ENCODE measurements at places on chromosomes 1 and 21.

DNA sequence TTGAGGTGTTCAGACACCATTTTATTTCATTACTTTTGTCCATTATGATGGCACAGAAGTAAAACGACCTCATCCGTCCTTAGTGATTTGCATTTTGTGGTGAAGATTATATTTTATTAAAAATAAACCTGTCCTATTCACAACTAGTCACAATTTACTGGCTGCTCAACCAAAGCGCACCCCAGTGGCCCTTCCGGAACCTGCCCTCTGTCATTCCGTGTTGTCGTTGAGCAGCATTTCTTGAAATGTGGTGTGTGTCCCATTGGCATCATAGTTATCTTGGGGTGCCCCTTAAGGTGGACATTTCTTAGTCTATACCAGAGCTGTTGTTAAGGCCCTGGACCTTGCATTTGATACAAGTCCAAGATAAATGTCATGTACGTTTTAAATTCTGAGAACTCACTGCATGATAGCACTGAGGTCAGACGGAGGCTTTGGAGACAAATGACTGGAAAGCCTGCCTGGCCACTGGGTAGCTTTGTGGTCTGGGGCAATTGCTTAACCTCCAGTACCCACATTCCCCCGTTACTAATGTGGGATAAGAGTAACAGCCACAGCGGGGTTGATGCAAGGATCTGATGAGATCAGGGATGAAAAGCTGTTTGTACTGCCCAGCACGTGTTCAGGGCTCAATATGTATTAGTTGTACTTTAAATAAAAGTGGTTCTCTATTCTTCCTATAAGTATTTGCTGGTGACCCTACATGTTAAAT is 36.2 kb downstream of the BACH1 start:
- DNase-seq: no peak

DNA sequence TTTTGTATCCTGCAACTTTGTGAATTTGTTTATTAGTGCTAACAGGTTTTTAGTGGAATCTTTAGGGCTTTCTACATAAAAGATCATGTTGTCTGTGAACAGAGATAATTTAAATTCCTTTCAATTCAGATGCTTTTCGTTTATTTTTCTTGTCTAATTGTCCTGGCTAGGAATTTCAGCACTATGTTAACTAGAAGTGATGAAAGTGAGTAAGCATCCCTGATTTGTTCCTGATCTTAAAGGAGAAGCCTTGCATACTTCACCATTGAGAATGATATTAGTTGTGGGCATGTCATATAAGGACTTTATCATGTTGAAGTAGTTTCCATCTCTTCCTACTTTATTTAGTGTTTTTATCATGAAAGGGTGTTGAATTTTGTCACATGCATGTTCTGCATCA is 23.6 kb upstream of the TRIM67 start:
- no peak for DNase-seq

DNA sequence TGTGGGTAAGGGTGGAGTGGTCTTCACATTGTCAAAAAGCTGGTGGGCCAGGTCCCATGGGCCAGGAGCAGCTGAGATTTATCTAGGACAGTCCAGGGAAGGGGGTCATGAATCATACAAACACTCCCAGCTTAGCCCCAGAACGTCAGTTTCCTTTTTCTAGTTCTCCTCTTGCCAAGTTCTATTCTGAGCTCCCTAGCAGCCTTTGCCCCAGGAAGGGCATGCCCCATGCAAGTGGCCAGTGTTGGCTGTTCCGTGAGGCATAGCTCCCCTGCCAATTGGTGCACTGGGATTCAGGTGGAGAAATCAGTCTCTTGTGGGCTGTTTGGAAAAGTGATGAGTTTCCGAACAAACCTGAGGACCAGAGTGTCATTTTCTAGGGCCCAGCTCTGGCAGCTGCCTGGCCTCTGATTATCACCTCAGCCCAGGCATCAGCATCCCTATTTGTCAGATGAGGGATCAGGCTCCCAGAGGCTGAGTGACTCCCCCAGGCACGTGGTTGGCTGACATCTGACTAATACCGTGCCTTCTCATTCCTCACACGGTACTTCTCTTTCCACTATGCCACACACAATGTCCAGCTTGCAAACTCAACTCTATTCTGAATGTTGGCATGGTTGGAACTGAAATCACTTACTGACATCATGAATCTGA is 14.2 kb upstream of the MYOM3 start:
- DNase-seq: no peak

- DNase-seq: peak; percentile 65
Measured at GRCh38 chr1:179809506-179810366, 66.6 kb downstream of the FAM163A start.

DNA sequence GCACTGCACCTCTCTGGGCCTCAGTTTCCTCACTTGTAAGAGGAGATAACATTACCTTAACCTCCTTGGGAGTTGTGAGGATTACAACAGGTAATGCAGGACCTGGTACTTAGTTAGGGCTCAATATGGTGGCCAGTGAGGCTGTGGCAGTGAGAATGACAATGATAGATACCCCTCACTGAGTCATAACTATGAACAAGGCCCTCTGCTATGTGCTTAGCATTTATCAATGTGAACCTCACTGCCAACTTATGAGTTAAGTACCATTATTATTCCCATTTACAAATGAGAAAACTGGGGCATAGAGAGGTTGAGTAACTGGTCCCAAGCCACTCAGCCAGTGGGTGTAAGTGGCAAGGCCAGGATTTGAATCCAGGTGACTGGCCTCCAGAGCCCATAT is 64.4 kb downstream of the HMGB4 start:
- DNase-seq: no peak

DNA sequence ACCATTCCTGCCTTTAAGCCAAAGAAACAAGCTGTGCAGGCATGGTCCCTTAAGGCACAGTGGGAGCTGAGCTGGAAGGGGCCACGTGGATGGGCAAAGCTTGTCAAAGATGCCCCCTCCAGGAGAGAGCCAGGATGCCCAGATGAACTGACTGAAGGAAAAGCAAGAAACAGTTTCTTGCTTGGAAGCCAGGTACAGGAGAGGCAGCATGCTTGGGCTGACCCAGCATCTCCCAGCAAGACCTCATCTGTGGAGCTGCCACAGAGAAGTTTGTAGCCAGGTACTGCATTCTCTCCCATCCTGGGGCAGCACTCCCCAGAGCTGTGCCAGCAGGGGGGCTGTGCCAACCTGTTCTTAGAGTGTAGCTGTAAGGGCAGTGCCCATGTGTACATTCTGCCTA is 1.3 kb upstream of the SLC50A1 start:
- DNase-seq: no peak

DNA sequence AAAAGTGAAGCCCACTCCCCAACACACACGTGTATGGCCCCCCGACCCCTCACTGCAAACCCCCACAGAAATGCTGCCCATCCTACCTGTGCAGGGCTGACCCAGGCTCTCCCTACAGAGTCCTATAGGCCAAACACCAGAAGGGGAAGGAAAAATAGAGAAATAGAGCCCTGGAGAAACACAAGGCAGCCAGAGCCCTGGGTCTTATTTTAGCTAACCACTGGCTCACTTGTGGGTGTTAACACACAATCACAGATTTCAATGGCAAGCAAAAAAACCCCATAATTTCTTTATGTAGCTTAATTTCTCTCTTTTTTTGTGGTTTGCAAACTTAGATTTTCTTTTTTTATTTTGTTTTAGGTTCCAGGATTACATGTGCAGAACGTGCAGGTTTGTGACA is 989 bp upstream of the PIGR start:
- DNase-seq: no peak

DNA sequence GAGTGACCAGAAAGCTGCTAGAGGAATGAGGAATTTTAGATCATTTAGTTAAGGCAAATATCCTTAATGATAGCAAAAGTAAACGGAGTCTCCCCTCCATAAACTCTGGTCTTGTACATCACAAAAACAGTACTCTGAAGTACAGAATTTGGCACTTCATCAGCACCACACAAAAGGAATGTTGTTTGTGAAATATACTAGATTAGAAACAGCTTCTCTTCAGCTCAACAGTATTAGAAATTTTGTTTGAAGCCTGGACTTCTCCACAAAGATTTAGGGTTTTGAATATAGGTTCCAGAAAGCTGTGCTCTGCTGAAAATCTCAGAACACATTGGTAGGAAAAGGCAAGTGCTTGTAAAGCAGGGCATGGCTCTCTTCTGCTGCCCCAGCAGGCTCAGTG is 135.1 kb upstream of the PTGFR start:
- no peak for DNase-seq

DNA sequence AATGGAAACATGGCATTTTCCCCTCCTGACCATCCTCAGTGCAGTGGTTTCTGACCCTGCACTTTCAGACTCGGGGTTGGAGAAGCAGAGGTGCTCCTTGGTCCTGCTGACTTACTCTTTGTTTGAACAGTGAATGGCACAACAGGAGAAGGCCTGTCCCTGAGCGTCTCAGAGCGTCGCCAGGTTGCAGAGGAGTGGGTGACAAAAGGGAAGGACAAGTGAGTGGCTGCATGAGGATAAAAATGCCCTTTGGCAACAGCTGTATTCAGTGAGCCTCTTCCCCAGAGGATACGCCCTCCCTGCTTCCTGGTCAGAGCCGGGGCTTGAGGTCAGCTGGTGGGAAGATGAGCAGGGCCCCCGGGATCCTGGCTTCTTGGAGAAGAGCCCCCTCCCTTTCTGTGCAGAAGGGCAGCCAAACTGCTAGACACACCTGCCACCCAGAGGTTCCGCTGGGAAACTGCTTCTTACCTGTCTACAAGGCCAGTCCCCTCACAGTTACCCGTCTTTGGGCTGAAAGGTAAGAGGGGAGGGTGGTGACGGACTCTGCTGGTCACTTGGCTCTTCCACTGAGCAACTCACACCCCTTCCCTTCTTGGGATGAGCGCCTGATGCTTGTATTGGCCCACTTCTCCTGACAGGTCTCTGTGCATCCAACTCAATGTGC is 16.6 kb downstream of the NPL start:
- no peak for DNase-seq

DNA sequence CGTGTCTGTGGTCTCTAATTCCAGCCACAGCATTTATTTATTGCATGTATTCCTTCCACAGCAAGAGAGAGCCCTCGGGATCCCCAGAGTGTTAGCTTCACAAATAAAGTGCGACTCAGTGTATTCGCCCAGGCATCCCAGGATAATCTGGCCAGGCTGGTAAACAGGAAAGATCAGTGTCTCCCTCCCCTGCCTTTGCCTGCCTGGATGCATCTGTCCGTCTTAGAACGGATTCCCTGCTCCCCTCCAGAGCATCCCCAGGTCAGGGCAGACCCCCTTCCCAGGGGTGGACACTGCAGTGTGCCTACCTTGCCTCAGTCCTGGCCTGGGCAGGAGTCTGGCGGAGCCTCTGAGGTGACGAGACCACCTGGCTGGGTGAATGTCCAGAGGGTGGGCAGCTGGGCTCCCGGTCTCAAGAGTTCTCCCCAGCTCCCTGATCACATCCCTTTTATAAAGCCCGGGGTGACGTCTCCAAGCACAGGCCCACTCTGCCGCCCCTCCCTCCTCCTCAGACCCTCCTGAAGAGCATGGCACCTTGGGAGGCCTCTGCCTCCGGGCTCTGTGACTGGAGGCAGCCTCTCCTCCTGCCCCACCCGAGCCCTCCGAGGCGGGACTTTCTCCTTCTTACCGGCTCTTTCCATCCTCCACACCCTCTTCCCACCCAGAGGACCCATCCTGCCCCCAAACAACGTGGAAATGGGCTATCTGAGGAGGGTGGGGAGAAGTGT is at the start of gene KISS1:
Gene KISS1, minus strand, starts transcription at position 424 of the 728 bp plus-strand sequence. CDS start 3,615 bp downstream, outside the sequence.
- no peak for DNase-seq

DNA sequence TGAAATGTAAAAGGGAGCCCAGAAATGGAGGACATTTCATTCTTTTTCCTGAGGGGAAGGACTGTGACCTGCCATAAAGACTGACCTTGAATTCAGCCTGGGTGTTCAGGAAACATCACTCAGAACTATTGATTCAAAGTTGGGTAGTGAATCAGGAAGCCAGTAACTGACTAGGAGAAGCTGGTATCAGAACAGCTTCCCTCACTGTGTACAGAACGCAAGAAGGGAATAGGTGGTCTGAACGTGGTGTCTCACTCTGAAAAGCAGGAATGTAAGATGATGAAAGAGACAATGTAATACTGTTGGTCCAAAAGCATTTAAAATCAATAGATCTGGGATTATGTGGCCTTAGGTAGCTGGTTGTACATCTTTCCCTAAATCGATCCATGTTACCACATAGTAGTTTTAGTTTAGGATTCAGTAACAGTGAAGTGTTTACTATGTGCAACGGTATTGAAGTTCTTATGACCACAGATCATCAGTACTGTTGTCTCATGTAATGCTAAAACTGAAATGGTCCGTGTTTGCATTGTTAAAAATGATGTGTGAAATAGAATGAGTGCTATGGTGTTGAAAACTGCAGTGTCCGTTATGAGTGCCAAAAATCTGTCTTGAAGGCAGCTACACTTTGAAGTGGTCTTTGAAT is 2.9 kb downstream of the RGS2 start:
- DNase-seq: no peak

DNA sequence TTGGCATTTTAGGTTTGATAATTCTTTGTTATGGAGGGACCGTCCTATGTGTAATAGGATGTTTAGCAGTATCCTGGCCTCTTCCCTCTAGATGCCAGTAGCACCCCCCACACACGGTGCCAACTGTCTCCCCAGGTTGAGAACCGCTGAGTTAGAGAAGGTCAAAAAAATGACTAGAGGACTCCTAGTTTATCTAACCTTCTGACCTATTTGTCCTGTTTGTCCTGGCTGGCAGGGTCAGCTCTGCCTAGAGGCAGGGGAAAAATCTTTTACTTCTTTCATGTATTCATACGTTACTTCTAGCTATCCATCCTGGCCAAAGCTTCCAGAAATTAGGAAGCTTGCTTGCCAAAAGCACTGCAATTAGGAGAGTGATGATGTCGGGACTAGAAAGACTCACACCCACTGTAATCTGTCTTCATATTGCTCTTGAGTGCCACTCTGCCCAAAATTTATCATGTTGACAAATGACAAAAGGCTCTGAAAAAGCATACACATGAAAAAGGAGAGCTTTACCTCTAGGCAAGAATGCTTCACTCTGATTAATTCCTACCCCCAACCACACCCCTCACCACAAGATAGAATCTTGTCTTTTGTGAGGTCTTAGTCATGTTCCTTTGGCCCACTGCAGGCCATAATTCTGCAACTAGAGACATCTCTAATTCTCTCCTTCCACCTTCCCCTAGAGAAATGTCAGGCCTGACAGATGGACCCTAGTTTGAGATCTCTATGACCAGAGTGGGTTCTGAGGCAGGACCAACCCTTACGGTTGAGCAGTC is 14.4 kb upstream of the AKR1A1 start:
- DNase-seq: no peak

Data from stimulated activated CD4-positive, alpha-beta T cell treated with anti-CD3 and anti-CD28 coated beads, Interleukin-2, amount 100 ng/mL, for 48 hours (primary cell).